ENCODE measurements at places on chromosomes 2 and 18.

DNA sequence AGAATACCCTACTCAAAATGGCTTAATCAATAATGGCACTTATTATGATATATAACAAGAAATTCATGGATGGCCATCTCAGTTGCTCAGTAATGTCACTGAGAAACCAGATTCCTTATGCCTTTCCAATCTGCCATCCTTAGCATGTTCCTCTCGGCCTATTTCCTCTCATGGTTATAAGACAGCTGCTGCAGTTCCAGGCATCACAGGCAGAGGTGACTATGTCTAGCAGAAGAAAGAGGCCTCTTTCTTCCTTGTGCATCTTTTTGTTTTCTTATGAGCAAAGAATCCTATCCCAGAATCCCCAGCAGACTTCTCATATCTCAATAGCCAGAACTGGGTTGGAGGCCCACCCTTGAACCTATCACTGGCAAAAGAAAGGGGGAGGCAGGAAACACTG lies 310.6 kb upstream of the SPRED2 start:
- DNase-seq, result no peak

DNA sequence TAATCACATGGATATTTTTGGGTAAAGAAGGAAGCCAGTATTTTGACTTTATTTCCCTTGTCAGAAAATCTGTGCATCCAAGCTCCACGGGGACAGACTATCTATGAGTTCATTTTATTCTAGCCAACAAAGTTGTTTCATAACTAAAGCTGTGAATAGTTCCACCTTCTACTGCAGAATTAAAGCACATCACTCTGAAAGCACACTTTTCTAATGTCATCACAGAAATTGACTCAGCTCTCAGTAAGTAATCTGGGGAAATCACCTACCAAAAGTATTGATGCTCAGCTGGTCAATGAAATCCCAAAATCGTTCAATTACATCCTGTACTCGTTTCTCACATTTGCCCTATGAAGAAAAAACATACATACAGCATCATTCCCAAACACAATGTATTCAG lies 19.1 kb downstream of the IAH1 start:
- DNase-seq, result no peak

GRCh38 chr2:181268174-181268867 lies 188.9 kb upstream of the ITGA4 start:
- DNase-seq, result no peak

- no peak for DNase-seq
Measured at GRCh38 chr2:160033732-160034392, 28.6 kb downstream of the PLA2R1 start.

- DNase-seq, result no peak
Measured at GRCh38 chr18:70469916-70470315, 181.1 kb downstream of the SOCS6 start.

DNA sequence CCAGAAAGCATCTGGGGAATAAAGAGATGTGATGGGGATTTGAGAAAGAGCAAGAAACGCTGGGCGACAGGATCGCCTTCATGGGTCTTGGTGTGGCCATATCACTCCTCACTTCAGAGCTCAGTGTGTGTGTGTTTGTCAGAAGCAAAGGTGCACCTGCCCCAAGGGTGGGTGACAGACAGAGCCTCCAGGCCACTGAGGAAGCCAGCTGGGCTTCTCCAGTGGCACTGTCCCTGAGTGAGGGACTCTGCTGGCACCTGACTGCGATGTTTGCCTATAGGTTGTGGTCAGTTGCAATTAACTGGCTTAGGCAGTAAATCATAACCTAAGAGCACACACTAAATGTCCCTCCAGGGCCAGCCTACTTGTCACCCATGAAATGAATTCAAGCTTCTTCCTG lies 23.5 kb upstream of the GNAL start:
- peak; percentile 3 for DNase-seq

DNA sequence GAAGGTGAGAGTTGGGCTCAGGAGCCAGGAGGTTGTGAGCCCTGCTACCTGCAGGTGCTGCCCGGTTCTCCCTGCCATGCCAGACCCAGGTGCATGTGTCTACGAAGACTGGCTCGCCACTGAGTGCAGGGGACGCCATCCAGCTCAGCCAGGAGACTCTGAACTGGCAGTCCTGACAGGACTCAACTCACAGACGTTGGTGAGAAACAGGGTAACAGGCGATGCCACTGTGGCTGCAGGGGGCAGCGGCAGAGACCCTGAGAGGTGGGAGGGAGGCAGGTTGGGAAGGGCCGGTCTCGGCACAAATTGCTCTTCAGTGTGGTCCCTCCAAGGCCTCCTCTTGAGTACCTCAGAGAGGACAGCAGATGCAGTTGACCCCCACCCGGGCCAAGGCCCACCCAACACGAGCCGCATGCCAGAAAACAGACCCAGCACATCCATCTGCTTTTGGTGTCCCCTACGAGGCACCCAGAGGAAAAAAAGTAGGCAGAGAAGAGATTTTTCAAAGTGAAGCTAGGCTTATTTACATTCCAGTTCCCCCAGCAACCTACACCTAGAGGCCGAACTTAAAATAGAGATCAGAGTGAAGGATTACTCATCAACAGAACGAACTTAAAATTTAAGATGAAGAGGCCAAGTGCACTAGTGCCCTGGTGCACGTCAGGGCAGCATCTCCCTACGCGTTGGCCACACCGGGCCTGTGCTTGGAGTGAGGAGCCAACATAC lies 184.8 kb downstream of the SEPTIN10 start:
- DNase-seq, result no peak

GRCh38 chr18:22844190-22844589 lies 88.9 kb upstream of the RBBP8 start:
- DNase-seq, result no peak

- DNase-seq, result no peak
Measured at GRCh38 chr2:231965102-231965501, 3.6 kb downstream of the DIS3L2 start.

DNA sequence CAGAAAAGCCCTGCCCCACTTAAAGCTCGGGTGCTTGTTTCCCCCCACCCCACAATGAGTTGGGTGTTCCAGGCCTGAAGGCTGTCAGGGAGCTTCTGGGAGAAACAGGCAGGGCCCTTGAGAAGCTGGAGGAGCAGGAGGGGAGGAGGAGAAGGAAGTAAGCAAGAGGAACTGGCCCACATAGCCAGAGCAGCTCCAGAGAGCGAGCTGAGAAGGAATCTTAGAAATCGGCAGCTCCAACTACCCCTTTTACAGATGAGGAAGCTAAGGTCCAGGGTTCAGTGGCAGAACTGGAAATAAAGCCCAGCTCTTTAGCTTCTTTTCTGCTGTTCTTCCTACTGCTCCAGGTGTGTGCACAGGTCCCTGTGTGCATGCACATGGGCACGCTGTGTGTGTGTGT lies 12.7 kb upstream of the KCNK3 start:
- peak; percentile 25 for DNase-seq

DNA sequence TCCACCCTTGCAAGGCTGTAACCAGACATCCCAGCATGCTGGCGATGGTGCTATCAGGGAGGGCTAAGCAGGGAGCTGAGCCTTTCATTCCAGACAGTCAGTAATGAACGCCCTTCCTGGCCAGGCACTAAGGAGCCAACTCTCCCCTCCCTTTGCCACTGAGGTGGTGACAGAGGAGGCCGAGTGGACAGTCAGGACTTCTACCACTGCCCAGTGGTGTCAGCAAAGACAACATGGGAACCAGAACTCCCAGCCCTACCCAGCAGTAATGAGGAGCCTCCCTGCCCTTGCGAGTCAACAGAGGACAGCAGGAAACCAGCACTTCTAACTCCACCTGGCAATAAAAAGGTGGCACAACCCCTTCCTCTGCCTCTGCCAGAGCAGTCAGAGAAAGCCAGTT lies 68.6 kb downstream of the ZAP70 start:
- no peak for DNase-seq

GRCh38 chr18:24249716-24250115 lies 110.9 kb downstream of the CABYR start:
- no peak for DNase-seq

DNA sequence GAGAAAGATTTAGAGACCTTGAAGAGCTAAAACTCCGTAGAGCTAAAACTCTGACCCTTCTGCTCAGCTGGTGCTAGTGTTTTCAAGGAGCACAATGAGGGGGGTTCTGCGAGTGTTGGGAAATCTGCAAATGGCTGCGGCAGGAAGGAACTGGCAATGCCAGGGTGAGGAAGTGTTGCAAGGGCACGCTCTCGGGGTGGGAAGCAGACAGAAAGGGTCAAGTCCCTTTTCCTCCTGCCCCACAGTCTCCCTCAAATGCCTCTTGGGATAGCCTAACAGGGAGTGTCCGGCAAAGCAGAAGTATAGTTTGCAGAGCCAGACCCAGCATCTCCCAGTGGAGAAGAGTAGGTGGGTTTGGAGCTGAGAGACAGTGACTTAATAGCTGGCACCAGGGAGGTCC lies 60.5 kb downstream of the NCAPH start:
- DNase-seq, result peak; percentile 67

DNA sequence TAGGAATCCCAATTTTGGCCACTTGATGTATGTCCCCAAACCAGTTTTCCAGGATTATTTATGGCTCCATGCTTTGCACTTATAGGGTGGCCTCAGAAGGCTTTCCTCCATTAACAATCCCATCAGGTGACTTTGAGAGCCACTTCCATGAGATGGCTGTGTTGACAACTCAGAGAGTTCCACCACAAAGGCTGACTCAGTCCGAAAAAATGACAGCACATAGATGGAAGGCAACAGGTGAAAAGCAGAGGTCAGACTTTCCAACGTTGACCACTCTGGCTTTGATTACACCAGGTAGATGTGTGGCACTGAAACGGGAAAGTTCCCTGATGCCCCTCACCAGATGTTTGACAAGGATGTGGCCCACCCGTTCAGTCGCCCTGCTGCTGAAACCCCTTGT lies 431.4 kb upstream of the TNP1 start:
- no peak for DNase-seq

DNA sequence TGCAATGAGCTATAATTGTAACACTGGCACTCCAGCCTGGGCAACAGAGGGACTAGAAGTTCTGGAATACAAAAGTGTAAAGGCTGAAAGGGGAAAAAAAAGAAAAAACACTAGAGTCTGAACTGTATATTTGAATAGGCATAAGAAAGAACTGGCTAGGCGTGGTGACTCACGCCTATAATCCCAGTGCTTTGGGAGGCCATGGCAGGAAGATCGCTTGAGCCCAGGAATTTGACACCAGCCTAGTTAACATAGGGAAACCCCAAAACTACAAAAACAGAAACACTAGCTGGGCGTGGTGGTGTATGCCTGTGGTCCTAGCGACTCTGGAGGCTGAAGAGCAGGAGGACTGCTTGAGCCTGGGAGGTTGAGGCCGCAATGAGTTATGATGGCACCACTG lies 70.6 kb downstream of the SAP130 start:
- no peak for DNase-seq

DNA sequence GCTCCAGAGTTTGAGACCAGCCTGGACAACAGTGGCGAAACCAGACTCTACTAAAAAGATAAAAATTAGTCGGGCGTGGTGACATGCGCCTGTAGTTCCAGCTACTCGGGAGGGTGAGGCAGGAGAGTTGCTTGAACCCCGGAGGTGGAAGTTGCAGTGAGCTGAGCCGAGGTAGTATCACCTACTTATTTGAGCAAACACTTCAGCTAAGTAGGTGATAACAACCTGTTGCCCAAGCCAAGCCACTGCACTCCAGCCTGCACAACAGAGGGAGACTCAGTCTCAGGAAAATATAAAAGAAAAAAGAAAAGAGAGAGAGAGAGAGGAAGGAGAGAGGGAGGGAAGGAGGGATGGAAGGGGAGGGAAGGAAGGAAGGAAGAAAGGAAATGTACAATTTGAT lies 21.3 kb downstream of the FER1L5 start:
- no peak for DNase-seq

DNA sequence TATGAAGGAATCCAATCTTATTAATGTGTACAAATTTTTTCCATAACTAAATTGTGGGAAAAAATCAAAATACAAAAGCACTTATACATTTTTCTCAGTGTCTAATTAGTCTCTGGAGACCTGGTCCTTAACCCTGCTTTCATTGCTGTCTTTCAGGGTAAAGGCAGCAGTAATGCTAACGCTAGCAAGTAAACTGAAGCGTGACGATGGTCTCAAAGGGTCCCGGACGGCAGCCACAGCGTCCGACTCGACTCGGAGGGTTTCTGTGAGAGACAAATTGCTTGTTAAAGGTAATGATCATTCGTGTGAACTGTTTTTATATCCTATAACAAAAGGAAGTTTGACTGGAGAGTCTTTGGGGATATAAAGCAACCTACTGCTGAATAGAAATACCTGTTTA lies 6.1 kb downstream of the UBE2F start:
- peak; percentile 27 for DNase-seq

DNA sequence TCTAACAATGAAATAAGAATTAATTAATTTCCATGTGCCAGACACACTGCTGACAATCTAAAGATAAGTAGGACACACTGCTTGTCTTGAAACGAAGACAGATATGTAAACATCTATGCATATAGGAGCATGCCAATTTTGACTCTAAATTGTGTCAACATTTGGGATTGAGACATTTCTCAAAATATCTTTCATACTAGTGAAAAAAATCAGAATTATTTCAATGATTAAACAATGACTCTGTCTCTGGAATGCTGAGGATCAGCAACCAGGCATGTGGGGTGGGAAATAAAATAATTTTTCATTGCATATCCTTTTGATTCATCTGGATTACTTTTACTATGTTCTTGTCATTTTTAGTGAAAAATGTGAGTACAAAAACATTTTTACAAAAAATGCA lies 262.6 kb upstream of the SYT4 start:
- DNase-seq, result no peak

DNA sequence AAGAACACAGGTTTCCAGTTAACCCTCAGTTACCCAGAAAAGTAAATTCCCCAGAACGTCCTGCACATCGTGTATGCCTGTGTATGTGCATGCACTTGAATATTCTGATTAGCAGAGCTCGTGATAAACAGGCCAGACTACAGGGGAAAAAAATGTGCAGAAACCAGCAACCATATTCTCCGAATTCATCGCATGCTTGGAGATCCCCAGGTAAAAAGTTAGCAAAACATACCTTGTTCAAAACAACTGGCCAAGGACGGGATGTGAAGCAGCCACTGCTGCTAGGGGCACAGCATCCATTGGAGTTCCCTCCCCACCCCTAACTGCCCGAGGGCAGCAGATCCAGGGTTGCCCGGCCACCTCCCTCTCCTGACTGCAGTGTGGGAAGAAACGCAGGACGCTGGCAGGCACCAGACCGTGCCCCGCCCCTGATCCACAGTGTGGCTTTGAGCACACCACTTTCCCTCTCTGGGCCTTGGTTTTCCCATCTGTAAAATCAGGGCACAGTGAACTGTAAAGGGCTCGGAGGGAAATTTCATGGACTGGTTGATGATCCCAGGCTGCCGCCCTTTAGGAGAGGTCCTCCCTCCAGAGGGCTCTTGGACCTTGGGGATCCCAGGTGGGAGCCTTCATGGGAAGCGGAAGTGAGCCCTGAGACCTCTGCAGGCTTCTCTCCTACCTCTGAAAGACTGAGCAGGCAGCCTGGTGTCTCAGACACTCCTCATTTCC lies 11.9 kb upstream of the ARID5A start:
- peak; percentile 52 for DNase-seq

- peak; percentile 64 for DNase-seq
Measured at GRCh38 chr18:34222307-34223163, 2.2 kb downstream of the NOL4 start.

DNA sequence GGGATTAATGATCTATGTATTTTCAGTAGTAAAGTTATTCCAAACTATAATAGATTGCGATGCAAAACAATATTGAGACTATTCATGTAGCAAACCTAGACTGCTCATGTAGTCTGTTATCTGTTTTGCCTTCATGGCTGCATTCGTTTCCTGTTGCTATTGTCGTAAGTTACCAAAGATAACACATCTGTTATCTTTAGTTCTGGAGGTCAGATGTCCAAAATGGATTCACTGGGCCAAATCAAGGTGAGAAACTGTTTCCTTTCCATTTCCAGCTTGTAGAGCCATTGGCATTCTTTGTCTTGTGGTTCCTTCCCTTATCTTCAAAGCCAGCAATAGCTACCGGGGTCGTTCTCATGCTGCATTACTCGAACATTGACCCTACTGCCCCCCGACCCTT lies 20.9 kb downstream of the ITGAV start:
- no peak for DNase-seq

Data from upper lobe of right lung (tissue), 1 donor.